Common myeloid progenitor, CD34-positive (primary cell): ENCODE measurements at places on chromosomes 1 and 21.
A peak's percentile ranks its signal among the peaks of the same experiment; 100 is the strongest.

- DNase-seq = no peak
These were observed 2.8 kb upstream of the NUP210L start for GRCh38 chr1:154157520-154158306.

DNA sequence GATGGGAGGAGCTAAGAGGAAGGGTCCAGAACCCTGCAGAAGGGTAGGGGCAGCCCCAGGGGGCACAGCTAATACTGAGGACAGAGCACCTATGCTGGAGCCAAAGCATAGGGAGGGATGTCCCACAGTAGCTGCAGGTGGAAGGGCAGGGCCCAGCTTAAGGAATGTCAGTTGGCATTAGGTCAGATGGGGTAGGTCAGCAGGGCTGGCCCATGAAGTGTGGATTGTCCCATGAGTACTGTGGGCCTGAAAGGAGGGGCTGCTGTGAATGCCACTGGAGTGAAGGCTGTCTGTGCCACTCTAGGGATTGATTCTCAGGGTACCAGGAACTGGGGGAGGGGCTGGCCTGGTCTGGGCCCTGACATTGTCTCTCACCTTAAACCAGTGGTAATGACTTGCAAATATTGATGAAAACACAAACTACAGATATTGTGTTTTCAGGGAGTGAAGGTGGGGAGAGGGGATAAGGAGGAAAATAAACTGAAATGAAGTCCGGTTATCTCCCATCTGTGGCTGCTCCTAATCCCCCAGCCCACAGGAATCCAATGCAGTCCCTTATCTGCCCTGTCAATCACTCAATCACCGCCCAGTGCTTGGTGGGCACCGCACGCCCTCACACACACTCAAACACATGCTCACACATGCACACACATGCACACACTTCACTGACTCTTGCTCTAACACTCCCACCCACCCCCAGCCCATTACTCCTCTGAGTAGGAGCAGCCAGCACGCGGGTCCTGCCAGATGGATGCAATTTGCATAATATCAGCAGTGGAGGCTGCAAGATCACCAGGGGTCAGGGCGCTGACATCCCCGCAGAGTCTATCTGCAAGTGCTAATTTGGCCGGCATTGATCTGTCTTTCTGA, 27.8 kb downstream of the DMAP1 start:
- DNase-seq = no peak

DNA sequence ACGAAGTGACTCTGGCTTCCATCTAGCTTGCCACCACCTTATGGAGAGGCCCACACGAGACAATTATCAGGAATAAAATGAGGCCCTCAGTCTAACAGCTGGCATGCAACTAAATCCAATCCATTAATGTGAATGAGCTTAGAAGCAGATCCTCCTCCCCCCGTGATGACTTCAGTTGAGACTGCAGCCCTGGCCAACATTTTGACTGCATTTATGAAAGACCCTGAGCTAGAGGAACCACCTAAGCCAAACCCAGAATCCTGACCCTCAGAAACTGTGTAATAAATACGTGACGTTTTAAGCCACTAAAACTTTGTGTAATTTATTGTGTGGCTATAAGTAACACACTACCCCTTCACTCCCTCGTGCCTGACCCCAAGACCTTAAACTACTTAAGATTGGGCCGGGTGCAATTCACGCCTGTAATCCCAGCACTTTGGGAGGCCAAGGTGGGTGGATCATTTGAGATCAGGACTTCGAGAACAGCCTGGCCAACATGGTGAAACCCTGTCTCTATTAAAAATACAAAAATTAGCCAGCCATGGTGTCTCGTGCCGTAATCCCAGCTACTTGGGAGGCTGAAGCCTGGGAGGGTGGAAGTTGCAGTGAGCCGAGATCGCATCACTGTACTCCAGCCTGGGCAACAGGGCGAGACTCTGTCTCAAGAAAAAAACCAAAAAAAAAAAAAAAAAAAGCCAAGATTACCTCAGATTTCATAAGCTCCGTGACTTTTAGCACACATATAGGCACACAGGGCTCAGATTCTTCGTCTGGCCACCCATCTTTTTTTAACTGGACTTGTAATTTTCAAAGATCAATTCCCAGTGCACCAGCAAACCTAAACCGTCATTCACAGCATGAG, 72.5 kb downstream of the ENAH start:
- DNase-seq = no peak

- DNase-seq = peak; percentile 40
These were observed 282.9 kb downstream of the PTGER3 start for GRCh38 chr1:70764747-70765146.

DNA sequence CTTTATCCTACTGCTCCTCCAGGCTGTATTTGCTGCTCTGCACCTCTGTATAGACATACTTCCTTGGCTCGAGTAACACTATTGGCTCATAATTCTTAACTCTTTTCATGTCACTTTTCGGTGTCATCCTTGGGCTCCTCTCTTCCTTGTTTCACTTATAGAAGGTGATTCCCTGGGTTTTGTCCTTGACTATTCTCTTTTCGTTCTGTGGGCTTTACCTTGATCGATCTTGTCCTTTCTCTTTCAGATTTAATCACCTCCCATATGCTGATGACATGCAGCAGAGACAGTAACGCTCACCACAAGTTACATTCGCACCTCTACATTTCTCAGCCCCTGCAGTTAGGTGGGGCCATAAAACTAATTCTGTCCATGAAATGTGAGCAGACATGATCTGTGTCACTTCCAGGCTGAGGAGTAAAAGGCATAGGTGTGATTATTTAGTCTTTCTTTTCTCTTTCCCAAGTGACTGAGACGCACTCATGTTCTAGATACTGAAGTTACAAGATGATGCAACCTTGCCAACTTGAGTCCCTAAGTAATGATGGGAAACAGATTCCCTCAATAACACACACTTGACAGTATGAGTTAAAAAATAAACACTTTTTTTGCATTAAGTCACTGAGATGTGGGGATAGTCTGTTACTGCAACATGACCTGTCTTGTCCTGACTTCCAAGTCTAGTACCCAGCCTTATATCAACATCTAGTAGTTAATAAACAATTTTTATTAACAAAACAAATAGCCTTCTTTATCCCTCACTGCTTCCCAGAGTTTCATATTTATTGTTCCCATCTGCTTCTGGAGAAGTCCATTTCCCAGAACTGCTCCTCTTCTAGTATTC, 49.9 kb upstream of the HAO2 start:
- no peak for DNase-seq

DNA sequence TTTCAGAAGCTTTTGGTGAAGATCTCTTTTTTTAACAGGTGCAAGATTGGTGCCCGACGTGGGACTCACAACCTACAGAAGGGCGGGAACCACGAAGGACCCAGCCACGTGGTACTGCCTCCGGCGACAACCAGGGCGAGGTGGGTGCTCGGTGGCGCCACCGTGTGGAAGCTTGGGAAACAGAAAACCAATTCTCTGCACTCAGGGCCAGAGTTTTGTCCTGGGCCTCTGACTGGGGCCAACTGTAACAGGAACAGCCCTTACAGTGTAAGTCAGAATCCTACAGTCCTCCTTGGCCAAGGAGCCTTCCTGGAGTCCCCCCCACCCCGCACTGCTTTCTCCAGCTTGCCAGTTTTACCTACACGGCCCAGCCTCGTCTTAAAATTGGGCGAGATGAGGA, 11.6 kb upstream of the S100A7A start:
- DNase-seq = peak; percentile 72

GRCh38 chr1:33045246-33045645, 8.6 kb upstream of the AK2 start:
- no peak for DNase-seq

GRCh38 chr1:16167331-16168143, 11.7 kb upstream of the EPHA2 start:
- peak; percentile 72 for DNase-seq

GRCh38 chr21:16402752-16403151, 673.0 kb downstream of the USP25 start:
- DNase-seq = no peak

GRCh38 chr1:18094096-18094495, 13.5 kb upstream of the IGSF21 start:
- DNase-seq = no peak

DNA sequence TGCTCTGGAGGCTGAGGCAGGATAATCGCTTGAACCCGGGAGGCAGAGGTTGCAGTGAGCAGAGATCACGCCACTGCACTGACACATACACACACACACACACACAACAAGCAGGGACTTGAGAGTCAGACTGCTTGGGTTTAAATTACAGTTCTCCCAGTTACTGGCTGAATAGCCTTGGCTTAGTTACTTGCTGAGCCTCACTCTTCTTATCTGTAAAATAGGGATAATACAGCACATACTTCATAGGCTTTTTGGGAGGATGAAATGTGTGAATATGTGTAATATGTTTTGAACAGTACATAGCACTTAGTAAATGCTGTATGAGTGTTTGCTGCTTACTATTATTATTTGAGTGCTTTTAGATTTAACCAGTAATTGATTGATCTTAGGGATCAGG, 23.8 kb downstream of the CDC42 start:
- DNase-seq = no peak

DNA sequence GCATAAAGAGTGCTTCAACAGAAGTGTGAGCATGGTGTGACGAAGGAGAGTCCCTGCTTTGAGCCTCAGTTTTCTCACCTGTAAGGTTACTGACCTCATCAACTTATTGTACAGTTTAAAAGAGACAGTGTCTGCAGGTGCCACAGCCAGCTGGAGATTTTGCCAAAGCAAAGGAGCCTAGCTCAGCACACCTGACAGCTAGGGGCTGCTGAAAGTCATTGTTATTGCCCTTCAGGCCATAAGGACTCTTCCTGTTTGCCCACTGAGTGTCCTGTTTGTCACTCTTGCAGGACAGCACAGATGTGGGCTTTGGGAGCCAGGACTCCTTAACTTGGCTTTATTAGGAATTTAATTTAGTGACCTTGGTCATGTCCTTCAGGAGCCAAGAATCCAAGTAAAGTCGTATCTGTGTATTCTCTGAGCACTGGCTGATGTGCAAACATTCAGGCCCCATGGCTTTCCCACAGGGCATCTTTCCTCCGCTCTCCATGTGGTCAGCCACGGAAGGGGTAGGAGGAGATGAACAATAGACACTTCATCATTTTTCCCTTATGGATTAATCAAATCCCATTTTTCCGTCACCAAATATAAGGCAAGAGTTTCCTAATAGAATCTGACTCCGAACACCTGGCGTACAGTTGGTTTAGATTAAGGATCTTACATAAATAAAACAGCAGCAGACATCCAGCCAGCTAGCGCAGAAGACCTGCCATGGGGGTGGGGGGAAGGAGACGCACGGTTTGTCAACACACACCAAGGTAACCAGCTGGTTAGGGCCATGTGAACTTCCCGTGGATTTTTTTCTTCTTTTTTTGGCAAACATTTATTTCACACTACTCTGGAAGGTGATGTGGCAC, 43.1 kb upstream of the KANK4 start:
- DNase-seq = no peak

- no peak for DNase-seq
These were observed 501.0 kb downstream of the SETD4 start for GRCh38 chr21:35559128-35559828.

DNA sequence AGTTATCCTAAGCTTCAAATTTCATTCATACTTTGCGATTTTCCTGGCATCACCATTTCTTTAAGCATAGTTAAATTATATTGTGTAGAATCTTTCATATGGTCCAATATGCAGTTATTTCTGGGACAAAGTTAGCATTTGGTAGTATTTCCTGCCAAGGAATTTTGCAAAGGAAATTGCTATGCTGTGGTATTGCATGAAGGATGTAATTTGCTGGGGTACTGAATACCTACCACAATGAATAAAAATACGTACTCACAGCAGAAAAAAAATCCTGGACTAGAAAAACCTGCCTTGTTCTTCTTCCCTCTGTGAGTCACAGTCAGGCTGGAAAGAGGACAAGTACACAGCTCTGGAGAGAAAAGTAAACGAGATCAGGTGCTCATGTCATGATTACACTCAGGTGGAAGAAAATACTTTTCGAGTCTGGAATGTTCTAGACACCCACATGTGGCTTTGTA, 241.2 kb downstream of the PTBP2 start:
- no peak for DNase-seq

DNA sequence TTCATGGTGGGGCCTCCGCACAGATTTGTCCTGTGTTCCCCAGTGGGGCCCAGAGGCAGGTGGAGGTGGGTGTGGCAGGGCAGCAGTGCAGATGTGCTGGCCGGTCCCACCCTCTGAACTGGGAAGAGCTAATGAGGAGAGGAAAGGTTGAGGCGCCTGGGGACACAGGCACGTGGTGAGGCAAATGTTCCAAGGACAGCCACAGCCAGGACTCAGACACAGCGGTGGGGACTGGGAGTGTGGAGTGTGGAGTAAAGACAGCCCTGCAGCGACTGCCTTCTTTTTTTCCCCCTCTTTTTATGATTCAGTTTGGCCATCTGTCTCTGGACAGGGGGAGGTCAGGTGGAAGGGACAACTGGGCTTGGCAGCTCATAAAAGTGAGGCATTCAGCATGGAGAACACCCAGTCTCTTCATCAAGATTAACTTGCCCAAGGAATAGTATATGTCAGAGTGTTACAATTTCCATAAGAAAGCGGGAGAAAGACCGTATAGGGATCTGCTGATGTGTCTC, 104.2 kb upstream of the GCLM start:
- no peak for DNase-seq

DNA sequence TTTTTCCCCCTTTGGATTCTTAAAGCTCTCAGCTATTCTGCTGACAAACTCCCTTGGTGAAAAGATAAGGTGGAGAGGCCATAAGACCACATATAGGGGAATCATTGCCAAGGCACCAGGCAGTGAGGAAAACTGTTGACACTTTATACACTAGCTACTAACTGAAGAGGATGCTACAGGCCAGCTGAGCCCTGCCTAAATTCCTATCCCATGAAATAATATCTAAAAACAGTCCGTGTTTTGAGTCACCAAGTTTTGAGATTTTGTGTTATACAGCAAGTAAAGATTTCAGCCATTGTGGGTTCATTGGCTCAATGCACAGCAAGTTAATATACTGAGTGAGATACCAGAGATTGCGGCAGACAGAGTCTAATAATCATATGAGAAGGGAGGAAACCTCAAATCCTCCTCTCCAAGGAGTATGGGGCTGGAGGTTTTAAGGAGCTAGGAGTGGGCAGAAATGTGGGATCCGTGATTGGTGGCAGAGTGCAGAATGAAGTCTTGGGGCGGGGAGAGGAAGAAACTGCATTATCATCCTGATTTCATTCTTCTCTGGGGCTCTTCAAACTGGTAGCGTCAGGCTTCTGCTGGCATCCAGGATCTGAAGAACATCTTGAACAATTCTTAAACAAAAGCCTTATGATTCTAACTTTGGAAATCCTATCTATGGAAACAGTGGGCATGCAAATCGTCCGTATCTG, 9.2 kb downstream of the CLDN8 start:
- DNase-seq = no peak

DNA sequence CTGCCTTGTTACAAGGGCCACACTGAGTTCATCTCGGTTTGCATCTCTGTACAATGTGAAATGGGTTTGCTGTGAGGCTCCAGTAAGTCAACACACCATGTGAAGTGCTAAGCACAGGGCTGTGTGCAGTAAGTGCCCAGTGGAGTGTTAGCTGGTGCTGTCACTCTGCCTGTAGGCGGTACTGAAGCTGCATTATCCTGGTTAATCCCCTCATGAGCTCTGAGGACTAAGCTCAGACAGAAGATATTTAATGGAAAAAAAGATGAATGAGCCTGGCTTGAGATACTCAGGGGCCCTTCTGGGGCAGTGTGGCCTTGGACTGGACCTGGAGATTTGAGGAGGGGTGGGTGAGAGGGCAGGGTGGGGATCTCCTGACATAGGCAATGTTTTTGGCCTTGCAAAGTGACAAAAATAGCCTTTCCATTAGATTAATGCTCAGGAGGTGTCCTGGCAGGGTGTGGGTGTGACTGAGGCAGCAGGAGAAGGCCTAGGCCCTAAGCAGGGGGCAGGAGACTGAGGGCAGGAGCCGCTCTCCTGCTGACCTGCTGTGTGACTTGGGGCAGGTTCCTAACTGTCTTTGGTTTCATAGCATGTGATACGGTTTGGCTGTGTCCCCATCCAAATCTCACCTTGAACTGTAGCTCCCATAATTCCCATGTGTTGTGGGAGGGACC, 570.5 kb downstream of the PTPRU start:
- no peak for DNase-seq
